ENCODE measurements at places on chromosomes 16 and 17.

GRCh38 chr16:23694644-23695373, 16.1 kb downstream of the PLK1 start:
- DNase-seq = no peak

- no peak for DNase-seq
Measured at GRCh38 chr17:30137158-30137557, 20.5 kb downstream of the NSRP1 start.

DNA sequence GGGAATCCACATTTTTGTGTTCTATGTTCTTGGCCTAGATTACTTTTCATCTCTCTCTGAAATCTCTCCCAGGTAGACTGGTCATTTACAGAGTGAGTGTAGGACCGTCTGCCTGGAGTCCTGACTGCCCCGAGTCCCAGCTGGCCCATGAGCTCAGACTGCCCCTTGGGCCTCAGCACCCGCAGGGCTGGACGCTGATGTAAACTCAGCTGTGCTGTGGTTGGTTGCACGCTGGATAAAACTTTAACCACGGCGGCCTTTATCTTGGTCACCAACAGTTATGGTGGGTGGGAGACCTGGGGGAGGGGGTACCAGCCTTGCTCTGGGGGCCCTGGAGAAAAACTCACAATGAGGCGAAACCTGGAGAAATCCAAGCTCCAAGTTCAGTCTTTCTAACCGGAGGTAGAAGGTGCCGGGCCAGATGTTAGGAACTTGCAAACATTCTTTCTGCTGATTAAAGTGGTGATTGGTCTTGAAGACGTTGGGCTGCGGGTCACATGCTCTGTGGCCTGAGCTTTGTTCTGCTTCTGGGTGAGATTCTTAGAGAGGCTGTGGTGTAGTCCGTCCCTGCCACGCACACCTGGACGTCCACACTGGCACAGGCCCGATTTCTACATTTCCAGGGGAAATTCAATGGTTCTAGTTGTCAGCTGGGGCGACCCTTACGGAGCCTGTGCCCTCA, 6.9 kb downstream of the METRNL start:
- DNase-seq = no peak

DNA sequence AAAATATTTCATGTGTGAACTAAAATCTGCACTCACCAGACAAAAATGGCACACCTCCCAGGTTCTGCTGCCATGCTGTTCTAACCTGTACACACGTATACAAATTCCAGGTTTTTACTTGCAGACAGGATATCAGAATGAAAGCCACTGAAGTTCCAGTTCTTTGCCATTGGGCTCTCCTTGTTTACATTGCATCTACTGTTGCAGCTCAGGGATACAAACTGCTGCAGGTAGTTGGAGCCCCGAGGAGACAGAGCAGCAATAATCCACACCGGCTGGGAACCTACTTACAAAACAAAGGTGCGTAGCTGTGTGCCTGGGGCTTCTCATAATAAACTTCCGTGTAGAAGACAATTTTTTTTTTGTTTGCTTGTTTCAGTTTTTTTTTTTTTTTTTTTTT, 59.6 kb downstream of the HAPSTR1 start:
- no peak for DNase-seq

DNA sequence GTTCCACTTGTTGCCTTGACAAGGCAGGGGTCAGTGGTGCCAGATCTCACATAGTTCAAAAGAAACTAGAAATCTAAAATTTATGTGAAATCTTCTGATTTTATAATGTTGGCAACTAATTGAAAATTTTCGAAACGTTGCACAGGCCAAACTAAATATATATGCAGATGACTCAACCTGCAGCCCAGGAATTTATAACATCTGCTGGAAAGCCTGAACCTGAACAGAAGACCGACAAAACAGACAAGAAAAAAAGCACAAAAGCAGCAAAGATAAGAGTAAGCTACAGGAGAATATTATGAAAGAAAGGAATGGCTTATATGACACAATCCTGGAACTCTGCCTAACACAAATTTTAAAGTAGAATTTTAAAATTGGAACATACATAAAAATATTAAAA, 207.6 kb downstream of the CEP112 start:
- DNase-seq = no peak

DNA sequence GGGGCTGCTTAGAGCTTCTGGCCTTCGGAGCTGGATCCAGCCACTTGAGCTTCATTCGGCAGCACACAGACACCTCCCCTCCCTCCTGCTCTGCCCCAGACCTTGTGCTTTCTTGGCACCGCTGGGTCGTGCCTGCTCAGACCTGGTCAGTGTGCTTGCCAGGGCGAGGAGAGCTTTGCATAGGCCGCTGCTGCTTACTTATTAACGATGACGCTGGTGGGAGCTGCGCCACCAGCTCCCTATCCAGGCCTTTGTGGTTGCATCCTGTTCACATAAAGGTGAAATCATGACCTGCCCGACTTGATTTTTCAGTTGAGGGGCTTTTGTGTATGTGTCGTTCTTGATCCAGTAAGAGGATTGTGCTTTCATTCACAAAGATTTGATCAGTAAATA, 101.1 kb downstream of the MSI2 start:
- DNase-seq = no peak

- no peak for DNase-seq
Measured at GRCh38 chr17:64418506-64419339, 28.1 kb upstream of the PECAM1 start.

Data from stimulated activated CD4-positive, alpha-beta T cell treated with anti-CD3 and anti-CD28 coated beads, Interleukin-12 subunit alpha, Interleukin-12 subunit beta, amount 100 ng/mL, for 24 hours (primary cell).